Myocyte (in vitro differentiated cells): ENCODE measurements at places on chromosomes 2 and 18. TPM values are rescaled to one million over a fixed set of nuclear protein-coding genes. Genes with fewer than 3 reads are reported as not detected.

- DNase-seq: peak; percentile 33
These were observed 193.8 kb downstream of the TSN start for GRCh38 chr2:121949271-121949670.

GRCh38 chr2:98911376-98912154 is 24.5 kb downstream of the CRACDL start:
- peak; percentile 52 for DNase-seq

DNA sequence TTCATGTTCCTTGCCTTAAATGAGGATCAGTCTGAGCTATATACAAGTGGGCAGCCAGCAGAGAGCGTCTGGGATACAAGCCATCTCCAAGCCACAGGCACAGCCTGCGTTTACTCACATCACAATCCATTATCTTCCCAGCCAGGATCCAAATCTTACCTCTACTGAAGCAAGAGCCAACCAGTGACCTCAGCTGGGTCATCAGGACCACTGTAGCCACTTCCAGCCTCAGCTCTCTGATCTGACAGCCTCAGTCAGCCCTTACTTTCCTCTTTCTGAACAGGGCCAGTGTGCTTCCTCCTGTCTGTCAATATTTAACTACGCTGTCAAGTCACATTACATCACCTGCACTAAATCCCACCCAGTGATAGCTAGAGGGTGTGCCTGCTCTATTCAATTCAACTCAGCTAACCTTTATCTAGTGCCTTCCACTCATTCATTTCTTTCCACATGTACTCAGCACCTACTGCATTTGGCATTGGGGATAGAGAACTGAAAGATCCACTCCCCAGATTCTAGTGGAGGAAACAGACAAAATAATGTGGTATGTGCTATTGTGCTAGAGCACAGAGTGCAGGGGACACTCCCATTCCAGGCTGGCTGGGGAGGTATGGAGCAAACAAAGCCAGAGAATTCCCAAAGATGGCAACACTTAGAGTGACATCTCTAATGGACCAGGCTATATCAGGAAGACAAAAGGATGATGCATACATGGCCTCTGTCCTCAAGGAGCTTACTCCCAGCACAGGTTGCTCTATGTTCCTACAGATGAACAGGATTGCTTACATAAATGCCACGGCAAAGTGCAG is 146.5 kb downstream of the NCKAP5 start:
- DNase-seq: peak; percentile 20

GRCh38 chr18:44725300-44726058 is 44.8 kb downstream of the SETBP1 start:
- DNase-seq: peak; percentile 47

GRCh38 chr2:143885461-143885860 is 634.5 kb downstream of the ZEB2 start:
- no peak for DNase-seq

DNA sequence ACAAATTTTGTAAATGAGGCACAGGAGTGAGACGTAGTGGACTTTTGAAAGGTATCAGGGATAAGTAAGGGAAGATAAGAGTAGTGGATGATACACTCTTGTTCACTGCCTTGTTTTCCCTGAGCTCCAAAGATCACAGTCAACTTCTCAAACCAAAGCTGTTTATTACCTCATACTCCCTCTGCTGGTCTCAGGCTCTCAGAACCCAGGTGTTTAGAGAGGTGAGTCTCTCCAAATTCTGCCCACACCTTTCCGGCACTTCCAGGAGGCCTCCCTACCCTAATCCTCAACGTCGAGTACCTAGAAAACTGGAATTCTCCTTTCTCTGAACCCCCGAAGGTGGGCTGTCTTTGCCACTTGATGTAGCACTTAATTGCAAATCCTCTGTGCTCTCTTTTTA is 621.1 kb downstream of the BCL11A start:
- no peak for DNase-seq

- DNase-seq: no peak
These were observed 69.2 kb upstream of the EDAR start for GRCh38 chr2:109058191-109058632.

GRCh38 chr18:39348757-39349156 is 1783.2 kb upstream of the CELF4 start:
- no peak for DNase-seq

DNA sequence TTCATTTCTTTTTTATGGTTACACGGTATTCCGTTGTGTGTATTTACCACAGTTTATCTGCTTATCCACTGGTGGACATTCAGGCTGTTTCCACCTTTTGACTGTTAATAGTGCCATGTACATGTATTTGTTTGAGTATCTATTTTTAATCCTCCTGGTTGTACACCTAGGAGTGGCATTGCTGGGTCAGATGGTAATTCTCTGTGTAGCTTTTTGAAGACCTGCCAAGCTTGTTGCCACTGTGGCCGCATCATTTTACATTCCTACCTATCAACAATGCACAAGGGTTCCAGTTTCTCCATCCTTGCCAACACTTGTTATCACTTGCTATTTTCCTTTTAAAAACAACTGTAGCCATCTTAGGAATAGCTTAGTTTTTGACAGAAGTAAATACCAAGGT is 13.3 kb downstream of the MPHOSPH10 start:
- DNase-seq: no peak

- DNase-seq: no peak
These were observed 21.9 kb upstream of the MCFD2 start for GRCh38 chr2:46937471-46937901.

DNA sequence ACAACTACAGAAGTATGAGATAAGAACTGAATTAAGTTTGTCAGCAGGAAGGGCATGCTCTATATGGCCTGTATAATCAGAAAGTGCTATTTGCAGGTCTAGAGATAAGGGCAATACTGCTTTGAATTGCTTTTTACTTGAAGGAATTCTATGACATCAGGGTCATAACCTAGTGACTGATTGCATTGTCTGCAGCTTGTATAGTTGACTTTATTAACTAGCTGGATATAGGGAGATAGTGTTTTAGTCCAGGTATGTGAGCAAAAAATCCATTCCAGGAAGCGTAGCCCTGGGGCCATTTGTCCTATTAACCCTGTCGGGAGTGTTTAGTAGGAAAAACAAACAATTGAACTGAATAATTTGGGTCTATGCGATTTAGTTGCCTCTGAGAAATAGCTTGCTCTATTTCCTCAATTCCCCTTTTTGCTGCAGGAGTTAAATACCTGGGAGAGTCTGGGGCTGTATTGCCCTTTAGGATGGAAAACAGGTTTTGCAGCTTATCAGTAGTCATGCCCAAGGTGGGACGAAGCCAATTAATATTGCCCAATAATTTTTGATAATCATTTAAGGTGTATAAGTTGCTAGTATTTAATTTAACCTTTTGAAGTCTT is 30.0 kb downstream of the HTR2B start:
- no peak for DNase-seq

DNA sequence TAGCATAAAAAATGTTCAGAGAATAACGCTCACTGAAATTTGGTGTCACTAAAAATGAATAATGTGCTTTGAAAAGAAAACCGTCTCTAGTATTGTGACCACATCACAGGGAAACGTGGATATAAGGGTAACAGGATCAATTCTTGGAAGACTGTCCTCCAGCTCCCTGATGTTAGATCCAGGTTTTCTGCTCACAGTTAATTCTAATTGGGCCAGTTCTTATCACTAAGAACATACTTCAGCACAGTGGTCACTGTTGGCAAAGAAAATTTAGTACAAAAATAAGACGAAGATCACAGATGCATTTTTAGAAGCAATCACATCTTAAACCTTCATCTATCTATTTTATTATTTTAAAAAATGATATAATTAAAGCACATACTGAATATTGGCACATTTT is 57.0 kb upstream of the CD226 start:
- no peak for DNase-seq

DNA sequence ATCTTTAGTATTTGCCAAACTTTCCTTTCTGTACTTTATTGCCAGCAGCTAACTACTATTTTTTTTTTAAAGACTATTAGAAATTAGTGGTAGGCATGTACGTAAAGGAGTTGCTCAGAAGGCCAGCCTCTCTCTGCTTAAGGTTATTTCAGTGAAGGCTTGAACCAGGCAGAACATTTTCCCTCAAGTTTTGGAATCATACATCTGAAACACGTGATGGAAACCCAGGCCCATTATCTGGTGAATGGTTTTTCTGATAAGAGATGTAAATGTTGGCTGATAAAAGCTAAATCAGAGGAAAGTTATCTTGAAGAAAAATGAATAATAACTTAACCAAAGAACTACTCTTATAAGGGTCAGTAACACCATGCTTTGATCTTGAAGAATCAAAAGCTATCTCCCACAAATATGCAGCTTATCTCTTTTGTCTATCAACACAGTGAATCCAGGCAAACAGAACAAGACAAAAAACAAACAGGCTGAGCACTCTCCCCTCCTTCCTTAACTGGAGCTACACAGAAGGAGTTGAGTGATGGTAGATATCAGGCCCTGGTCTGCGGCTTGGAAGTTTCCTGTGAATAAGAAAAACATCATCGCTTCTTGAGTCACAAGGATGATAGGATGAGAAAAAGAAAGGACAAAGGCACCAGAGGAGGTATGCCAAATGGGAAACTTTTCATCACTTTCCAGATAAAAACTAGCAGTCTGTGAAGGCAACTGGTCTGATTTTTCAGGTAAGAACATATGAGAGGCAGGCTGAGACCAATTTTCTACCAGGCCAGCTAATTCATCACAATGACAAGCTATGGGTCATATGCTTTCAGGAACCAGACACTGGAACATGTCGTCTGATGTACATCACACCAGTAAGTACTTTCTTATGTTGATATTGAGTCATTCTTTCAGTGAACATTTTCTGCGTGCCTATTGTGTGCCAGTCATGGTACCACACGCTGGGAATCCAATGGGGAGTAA is 88.4 kb upstream of the STK17B start:
- DNase-seq: no peak

- no peak for DNase-seq
These were observed 17.2 kb upstream of the ASXL3 start for GRCh38 chr18:33560686-33561370.

DNA sequence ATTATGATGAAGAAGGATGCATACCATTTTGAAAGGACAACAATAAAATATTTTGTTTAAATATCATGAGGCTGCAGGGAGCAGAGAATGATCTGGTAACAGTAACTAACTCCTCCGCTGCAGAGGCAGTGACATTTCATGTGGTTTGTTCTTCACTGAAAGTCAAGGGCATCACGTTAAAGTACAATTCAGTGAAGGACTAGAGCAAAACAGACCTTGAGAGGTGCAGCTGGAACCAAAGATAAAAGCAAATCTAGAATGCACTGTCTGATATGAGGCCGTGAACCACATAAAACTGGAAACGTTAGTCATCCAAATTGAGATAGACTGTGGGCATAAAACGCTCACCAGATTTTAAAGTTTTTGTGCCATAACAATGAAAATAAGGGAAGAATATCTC is 522.9 kb upstream of the TNP1 start:
- DNase-seq: no peak

GRCh38 chr2:88167740-88168139 is 2.4 kb upstream of the THNSL2 start:
- no peak for DNase-seq

DNA sequence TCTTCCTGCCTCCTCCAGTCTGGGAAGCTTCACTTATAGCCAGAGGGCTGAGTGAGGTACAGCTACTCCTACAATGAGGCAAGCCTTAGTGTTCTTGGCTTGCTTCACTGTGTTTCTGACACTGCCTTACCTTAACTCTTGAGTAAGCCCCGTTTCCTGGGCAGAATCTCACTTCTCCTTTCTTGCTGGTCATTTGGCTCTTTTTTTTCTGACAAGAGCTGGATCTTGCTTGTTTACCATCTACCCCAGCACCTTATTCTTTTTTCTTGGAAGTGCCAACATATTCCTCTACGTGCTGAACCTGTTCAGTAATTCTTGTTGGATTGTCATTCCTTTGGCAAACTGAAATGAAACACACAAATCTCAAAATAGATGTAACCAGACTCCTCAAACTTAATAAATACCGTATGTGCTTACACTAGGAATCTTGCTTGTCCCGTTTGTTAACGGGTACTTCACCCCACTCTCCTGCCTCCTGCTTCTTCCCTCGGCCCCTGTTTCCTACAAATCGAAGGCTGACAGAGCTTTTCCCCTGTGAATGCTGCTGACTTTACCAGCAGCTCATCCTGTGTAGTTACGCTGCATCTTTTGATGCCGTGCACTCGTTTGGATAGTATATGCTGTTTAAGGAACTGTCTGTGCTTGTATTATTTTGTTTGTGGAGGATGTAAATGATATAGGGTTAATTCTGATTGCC is 132.2 kb downstream of the FMNL2 start:
- DNase-seq: no peak

DNA sequence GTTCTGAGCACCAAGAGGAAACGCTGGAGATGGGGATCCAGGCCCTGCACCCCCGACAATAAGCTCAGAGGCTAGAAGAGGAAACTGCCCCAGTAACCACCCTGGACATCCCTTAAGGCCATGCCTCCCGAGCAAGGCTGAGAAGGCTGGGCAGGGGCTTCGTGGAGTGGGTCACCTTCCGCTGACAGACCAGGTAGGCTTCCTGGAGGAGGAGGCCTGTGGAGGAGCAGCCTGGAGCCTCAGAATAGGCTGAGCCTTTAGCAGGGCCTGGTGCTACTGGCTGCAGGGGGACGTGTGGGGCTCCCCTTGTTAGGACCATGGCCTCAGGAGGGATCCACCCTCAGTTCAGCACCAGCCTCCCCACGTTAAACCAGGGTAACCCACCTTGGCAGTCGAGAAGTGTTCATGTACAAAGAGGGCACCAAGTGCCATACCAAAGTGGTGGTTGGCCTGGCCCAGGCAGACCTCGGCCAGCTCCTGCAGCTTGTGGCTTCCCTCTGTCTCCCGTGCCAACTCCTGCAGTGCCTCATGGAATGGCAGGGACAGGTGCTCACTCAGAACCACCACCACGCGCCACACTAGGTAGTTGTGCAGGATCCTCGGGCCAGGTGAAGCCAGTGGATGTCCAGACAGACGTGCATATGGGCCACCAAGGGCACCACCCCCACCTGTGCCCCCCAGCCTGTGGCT is 28.5 kb upstream of the ALPP start:
- DNase-seq: peak; percentile 78

DNA sequence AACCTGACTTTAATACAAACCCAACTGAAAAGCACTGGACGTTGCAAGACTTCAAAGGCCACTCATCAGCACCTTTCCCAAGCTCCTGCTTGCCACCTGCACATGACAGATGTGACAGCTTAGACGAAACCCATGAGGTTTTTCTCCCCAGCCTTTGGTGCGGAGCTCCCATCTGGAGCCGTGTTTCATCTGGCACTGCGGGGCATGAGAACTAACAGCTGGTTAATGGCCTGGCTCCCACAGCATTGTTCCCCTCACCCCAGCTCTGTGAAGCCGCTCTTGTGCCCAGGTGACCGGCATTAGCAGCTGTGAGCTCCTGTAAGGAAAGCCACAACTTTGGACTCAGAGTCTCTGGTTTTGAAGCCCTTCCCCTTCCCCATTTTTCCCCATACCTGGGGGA is 50.9 kb downstream of the GALR1 start:
- no peak for DNase-seq

GRCh38 chr2:60380411-60380810 is 173.0 kb downstream of the BCL11A start:
- DNase-seq: no peak

GRCh38 chr18:13291299-13291698 is 72.7 kb downstream of the LDLRAD4 start:
- DNase-seq: no peak

GRCh38 chr18:533995-534601 is 33.6 kb upstream of the COLEC12 start:
- DNase-seq: no peak

The FHOD3 gene
- total RNA-seq: 23.2 and 57.5 TPM in 2 replicates

The POTEC gene
- not detected in 2 replicates for total RNA-seq

The SCN9A gene
- 2.8 and 2.9 TPM in 2 replicates for total RNA-seq

The CD8A gene
- not detected in 2 replicates for total RNA-seq

The AGFG1 gene
- total RNA-seq: 153 and 161 TPM in 2 replicates

The SIGLEC15 gene
- not detected in 2 replicates for total RNA-seq

The COL3A1 gene
- total RNA-seq: 1,311 and 1,575 TPM in 2 replicates

The ELOA2 gene
- not detected in 2 replicates for total RNA-seq

The SRSF7 gene
- total RNA-seq: 68.9 and 75.2 TPM in 2 replicates

The PSMA8 gene
- total RNA-seq: not detected in 2 replicates

The TDRD15 gene
- not detected in 2 replicates for total RNA-seq
